Fibroblast of skin of back (primary cell): ENCODE measurements at places on chromosomes 3 and 15.

DNA sequence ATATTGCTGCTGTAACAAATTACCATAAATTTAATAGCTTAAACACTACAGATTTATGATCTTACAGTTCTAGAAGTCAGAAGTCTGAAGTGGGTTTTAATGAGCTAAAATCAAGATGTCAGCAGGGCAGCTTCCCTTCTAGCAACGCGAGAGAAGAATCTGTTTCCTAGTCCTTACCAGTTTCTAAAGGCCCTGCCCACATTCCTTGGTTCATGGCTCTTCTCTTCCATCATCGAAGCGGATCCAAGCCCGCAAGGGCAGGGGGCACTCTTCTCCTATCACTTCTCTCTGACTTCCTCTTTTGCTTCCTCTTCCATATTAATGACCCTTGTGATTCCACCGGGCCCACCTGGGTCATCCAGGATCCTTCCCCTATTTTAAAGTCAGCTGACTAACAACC is 16.1 kb downstream of the MINDY4B start:
- DNase-seq = no peak

- DNase-seq = no peak
Measured at GRCh38 chr3:105096071-105096470, 270.6 kb upstream of the ALCAM start.

DNA sequence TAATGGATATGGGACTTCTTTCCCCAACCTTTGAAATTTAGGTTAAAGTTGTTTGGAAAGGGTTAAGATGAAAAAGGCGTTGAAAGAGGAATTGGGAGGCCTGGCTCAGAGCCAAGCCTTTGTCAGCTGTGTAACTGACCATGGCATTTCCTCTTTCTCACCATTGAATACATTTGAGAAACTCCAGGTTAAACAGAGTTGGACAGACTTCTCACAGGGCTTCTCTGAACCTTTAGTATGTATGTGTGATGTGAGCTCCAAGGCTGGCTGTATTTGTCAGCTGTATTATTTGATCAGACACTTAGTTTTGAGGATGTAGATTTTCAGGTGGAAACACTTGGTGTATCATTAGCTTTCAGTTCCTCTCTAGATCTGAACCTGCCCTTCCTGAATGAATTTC is 136.4 kb upstream of the GOLGA6L4 start:
- DNase-seq = peak; percentile 47

GRCh38 chr3:66483006-66483405 is 17.8 kb downstream of the LRIG1 start:
- peak; percentile 64 for DNase-seq

DNA sequence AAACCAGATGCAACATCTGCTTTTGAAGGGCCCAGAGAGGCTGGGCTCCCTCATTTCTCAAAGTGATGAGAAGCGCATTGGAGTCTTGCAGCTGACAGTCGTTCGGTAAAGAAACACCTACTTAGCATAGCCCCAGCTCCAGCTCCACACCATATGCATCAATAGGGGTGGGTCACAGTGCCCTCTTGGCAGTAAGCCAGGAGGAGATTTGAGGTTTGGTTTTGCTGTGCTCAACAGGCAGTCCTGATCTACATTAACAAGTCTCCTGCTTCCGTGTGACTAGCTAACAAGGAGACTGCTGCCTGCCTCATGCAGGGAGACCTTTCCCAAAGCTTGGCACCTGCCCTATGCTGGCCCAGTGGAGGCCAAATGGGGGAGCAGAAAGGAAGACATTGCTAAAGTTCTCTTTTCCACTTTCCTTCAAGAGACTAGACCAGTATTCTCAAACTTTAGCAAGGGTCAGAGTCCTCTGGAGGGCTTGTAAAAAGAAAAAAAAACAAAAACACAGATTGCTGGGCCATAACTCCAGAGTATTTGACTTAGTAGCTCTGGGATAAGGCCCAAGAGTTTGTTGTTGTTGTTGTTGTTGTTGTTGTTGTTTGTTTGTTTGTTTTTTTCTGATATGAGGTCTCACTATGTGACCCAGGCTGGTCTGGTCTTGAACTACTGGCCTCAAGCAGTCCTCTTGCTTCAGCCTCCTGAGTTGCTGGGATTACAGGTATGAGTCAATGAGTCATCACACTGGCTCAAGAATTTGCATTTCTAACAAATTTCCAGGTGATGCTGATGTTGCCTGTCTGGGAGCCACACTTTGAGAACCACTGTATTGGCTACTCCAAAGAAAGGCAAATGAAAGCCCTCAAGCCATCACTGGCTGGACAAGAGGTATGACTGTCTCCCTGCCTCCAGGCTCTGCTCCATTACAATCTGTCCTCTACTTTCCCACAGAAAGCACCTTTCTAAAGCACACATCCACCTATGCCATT is 294.9 kb downstream of the RORA start:
- DNase-seq = peak; percentile 25

DNA sequence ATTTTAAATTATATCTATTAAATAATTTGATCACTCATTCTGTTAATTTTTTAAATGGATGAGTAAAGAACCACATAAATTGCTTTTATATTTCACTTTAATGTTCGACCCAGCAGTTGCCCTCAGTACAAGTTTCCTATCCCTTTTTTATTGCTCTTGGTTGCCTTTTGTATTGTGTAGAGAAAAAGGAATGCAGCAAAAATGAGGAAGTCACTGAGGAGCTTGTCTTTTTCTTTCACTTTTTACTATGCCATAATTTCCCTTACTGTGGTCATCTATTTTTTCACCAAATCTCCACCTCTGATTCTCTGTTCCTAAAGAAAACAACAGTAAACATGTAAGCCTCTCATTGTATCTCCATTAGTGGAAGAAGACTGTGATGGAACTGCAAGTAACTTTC is 122.7 kb downstream of the B3GALNT1 start:
- peak; percentile 3 for DNase-seq

GRCh38 chr15:58167095-58167691 is 29.0 kb downstream of the AQP9 start:
- DNase-seq = no peak

DNA sequence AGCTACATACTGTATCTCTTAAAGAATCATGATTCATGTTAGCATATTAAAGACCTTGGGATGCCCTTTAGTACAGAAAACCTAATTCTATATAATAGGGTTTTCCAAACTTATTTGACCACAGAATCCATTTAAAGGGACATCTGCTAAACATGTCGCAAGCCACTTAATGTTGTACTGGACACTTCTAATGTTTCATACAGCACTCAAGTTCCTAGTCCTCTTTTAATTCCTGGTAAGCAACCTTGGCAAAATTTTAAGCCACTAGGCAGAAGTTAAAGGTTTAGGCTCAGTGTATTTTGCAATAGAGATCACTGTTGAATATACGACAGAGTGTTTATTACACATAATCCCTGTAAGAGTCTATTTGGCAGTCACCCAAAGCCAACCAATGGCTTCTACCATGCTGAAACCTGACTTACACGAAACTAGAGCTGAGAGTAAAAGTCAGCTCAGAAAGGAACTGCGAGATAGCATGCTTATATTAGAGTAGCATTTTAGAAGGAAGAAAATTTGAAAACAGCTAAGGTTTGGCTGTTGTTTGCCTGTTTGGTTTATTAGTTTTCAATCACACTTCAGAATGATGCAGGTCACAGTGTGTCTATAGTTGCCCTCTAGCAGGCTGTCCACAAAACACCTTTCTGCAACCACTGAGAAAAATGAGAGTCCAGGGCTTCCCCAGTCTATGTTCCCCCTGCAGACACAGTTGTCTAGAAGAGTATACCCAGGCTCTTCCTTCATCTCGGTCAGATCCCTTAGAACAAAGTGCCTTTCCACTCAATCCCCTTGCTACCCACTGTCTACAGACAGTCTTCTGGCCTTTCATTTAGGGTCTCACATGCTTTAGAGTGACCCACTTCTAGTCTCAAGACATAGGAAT is 104.4 kb downstream of the FMN1 start:
- peak; percentile 49 for DNase-seq

- DNase-seq = peak; percentile 75
Measured at GRCh38 chr15:48250640-48251076, 44.6 kb downstream of the SLC12A1 start.

DNA sequence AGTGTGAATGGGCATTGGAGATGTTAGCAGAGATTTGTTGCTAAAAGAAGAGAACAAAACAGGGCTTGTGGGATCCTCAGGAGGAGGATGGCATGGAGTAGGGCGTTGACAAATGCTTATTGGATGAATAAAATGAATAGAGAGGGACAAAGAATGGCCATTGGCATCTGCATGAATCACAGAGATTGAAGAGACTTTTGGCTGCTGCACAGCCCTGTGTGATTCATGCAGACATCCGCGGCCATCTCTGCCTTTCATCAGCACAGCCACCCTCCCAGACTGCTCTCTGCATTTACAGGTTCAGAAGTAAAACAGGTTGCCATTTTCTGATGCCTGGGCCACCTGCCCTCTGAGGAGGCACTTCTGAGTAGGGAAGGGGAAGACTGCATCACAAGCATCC is 397.9 kb downstream of the EPHB1 start:
- no peak for DNase-seq
